ENCODE measurements at places on chromosomes 6 and 20.

GRCh38 chr20:33663161-33664084 is 1.3 kb downstream of the C20orf144 start:
- peak; percentile 67 for DNase-seq

DNA sequence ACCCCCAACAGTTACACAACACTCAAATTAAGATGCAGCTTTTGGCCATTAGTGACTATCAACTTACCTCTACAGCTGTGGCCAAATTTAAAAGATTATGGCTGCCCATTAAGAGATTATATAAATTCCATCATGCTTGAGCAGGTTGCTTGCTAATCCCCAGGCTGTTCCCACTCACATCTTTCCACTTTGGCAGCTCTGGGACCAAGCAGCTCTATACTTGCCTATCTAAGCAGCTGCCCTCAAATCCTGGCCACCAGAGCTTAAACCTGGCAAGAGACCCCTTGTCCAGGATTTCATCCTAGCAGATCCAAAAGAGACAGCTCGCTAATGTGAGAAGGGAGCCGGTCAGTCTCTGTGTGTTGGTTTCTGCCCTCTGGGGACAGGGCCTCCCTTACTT is 127.9 kb downstream of the SLC23A2 start:
- DNase-seq: no peak

DNA sequence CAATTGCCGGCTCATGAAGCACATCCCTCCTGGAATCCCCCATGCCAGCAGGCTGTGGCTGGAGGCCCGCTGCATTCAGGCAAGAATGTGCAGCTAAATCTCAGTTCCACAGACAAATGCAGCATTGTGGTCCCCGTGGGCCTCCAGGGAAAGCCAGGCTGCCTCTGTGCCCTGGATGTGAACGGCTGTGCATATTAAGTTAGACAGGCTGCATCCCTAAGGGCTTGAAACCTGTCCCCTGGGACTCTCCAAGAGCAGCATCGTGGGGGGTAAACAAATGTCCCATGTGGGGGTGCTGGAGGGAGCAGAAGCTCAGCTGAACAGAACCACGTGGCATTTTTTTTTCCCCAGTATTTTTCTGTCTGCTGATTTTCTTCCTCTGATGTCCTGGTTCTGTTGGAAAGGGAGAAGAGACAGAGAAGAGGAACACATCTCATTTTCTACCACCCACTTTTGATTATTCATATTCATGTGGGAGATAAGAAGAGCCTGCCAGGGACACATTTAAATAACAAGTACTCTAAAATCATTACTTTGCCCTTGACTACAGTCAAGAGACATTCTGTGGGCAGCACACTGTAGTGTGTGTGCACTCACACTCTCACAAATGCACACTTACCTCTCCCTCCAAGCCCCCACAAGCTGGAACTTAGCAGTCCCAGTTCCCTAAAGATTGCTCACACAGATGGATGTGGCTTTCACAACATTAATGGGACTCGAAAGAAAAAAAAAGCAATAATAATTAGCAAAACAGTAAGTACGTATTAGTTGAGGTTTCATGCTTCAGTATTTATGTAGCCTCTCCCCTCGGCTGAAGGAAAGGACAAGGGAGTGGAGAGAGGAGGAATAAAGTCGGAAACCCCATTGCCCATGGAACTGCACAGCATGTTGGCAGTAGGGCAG is 16.9 kb downstream of the GFOD1 start:
- DNase-seq: no peak

DNA sequence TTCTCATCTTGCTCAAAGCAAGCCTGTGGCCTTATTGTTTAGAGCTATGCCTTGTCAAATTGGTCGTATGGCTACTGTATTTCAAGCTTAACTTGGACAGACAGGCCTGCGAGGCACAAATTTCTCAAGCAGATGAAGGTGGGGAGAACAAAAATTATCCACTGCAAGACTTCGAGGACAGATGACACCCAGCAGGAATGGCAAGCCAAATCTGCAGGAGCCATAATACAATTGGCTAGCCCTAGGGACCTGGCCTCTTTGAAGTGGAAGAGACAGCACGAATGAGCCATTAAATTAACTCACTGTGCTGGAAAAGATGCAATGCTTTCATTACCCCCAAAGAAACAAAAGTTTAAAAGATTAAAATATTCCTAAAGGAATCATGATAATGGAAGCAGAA is 5.0 kb upstream of the BLOC1S5 start:
- no peak for DNase-seq

- DNase-seq: no peak
Measured at GRCh38 chr6:33936886-33937285, 133.1 kb upstream of the MLN start.

GRCh38 chr20:51237278-51237677 is 214.4 kb upstream of the KCNG1 start:
- DNase-seq: no peak

- no peak for DNase-seq
Measured at GRCh38 chr20:62925076-62925419, 1.3 kb downstream of the DIDO1 start.

GRCh38 chr6:3784423-3784822 is 32.9 kb upstream of the PXDC1 start:
- DNase-seq: no peak

GRCh38 chr6:169186496-169187169 is 67.0 kb downstream of the THBS2 start:
- DNase-seq: no peak

GRCh38 chr6:122790423-122791309 is 1.6 kb downstream of the SMPDL3A start:
- no peak for DNase-seq

DNA sequence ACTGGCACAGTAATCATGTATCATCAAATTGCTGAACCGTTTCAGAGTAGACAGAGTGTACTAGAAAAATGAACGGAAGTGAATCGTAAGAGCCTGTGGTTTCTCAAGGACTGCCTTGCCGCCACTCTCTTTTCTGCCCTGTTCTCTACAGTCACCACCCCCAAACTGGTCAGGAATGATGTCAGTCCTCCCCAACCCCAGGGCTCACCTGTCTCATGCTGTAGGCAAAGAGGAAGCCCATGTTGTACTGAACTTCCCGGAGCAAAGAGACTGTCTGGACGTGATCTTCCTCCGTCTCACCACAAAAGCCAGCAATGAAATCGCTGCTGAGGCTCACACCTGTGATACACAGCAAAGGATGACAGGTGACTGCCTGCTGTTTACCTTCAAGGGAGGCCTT is 31.0 kb downstream of the CDK5RAP1 start:
- DNase-seq: peak; percentile 8

Measured in stimulated activated CD8-positive, alpha-beta memory T cell treated with anti-CD3 and anti-CD28 coated beads, Interleukin-2, amount 100 ng/mL, for 1 hour (primary cell).